ENCODE measurements at places on chromosomes 1 and 21. TPM values are rescaled to one million over a fixed set of nuclear protein-coding genes. Genes with fewer than 3 reads are reported as not detected.

- DNase-seq: no peak
Observed at GRCh38 chr1:99669821-99670220, 23.9 kb downstream of the PALMD start.

The SLC1A7 gene
- total RNA-seq: not detected

DNA sequence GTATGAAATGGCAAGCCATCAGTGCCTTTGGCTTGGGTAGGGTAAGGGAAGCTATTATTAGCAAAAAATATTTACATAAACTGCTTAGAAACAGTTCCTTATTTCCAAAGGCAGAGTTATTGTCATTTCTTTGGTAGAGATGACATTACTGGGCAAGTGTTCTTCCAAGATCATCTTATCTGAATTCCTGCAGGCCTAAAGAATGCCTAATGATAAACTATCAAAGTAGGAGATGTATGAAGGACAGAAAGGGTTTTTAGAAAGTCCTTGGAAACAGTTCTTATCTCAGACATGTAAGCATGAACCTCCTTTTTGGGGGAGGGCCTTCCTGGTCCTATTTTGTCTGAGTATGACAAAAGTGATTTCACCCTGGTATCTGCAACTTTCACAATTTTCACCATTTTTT lies 5.1 kb upstream of the FRRS1 start:
- no peak for DNase-seq

DNA sequence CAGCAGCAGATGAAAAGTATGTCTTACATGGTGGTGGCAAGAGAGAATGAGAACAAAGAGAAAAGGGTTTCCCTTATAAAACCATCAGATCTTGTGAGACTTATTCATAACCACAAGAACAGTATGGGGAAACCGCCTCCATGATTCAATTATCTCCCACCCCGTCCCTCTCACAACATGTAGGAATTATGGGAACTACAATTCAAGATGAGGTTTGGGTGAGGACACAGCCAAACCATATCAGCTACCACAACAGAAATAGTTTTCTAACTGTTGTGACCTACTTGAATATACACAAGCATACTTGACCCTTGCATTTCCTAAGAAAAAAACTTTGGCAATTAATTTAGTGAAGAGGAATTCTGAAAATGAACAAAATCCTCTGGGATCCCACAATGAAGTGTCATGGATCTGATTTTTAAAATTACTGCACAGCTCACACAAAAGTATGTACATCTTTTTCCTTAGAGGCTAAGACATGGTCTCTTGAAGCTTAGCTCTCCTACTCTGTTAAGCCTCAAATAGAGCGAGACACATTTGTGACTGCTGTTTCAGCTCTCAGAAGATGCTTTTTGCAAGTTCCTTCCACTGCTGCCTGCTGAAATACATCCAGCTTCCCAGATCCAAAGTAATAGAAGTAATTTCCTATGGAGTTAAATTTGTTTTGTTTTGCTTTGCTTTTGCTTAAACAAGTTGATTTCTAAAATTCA lies 265.8 kb downstream of the DPYD start:
- no peak for DNase-seq

DNA sequence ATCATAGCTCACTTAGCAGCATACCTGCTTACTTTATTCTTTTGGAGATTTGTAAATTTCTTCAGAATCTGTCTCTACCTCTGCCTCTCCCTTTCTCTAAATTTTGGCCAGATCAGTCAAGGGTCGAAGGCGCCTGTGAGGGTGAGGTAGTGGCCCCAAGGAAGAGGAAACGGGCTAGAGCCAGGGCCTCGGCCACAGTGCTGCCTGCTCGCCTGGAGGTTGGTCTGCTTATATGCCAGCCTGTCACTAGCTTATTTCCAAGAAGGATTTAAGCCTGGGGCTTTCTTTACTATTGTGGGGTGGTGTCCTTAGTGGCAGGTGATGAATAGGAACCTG lies 19.6 kb downstream of the PEX14 start:
- no peak for DNase-seq

Measured in activated CD8-positive, alpha-beta T cell treated with anti-CD3 and anti-CD28 coated beads, Interleukin-2, amount 10 ng/mL, durations not matched to agents 7 days and 5 days (primary cell).